Stimulated activated CD8-positive, alpha-beta memory T cell treated with anti-CD3 and anti-CD28 coated beads, Interleukin-4, amount 100 ng/mL, for 4 hours (primary cell): ENCODE measurements at places on chromosomes 7 and 10.

DNA sequence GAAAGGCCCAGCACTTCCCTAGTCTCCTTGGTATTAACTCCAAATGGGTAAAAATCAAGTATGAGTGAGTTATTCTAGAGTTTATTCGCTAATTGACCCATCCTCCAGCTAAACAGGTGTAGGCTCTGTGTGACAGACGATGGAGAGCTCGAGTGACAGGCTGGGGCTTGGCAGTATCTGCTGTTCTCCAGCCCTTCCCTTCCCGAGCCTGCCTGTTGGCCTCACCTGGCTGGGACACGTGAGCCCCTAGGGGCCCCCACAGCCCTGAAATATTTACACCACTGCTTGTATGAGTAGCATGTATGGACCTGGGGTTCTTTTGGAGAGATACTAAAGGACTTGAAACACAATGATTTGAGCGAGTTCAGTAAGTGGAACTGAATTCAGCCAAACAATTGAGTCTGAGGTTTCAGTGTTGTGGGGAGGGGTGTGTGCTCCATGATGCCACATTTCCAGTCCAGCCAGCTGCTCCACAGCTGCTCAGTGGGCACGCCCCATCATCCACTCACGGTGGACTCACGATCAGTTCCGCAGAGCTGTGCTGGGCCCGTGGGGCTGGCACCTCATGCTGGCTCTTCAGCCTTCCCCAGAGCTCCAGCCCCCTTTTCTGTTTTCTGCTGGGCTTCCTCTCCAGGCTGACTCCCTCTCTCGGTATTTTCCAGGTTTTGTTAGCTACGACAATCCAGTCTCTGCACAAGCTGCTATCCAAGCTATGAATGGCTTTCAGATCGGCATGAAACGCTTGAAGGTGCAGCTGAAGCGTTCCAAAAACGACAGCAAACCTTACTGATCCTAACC is 283.0 kb downstream of the USP6NL start:
- no peak for DNase-seq

GRCh38 chr7:55128693-55129394 is 110.0 kb downstream of the EGFR start:
- no peak for DNase-seq

DNA sequence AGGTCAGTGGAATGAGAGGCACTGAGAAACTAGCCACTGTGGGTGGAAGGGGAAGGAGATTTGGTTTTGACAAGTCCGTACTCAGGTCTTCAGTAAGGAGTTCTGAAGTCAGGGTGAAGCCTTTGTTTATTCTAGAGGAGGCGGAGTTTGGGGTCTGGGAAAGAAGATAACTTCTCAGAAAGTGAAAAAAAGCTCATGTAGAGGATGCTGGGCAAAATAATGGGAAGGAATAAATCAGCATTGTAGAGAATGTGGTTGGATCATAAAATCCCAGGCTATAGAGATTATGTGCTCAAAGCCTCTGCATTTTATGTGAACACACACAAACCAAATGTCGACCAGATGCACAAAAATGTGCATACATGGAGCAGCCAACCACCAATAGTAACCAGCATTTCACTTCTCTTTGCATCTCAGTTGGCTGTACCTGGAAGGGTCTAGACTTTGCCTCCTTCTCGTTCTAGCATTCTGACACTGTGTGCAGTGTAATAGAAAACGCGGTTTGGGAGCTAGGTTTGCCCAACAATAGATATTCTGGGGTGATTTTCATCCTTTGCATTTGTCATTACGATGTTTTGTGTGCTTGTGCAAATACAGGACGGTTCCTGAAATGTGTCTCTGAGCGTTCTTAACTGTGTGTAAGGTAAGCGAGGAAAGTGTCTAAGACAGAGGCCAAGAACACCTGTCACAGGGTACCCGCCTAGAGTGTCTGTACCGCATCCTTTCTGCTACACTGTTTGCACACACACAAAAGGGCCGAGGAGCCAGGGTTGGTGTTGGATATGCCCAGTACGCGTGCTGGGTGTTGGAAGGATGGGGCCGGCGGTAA is 603 bp upstream of the HECW1 start:
- no peak for DNase-seq

DNA sequence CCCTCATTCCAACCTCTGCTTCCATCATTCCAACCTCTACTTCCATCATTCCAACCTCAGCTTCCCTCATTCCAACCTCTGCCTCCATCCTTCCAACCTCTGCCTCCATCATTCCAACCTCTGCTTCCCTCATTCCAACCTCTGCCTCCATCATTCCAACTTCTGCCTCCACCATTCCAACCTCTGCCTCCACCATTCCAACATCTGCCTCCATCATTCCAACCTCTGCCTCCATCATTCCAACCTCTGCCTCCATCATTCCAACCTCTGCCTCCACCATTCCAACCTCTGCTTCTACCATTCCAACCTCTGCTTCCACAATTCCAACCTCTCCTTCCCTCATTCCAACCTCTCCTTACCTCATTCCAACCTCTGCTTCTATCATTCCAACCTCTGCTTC is 30.3 kb downstream of the CCDC71L start:
- DNase-seq: no peak

- DNase-seq: no peak
These were observed 645.0 kb upstream of the GALNT17 start for GRCh38 chr7:70486977-70487376.

- DNase-seq: no peak
These were observed 19.0 kb upstream of the MGMT start for GRCh38 chr10:129448086-129448485.

- no peak for DNase-seq
These were observed 214.7 kb downstream of the EMX2 start for GRCh38 chr10:117757086-117757720.

GRCh38 chr7:35522697-35523096 is 172.2 kb downstream of the HERPUD2 start:
- DNase-seq: no peak

DNA sequence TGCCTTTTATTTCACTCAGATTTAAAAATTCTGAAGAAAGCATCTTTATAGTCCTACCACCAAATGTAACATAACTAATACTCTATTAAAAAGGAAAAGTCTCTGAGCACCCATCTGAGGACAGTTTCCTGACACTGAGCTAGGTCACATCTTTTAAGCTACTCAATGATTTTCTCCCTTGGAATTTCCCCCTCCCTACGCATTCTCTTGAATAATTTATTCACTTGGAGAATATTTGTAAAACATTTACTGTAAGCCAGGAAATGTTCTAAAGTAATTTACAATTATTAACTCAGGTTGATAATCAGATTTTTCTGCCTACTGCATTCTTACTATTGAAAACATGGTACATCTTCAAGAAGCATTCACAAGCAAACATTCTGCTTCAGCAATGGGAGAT is 297.2 kb upstream of the VSTM2A start:
- DNase-seq: no peak

DNA sequence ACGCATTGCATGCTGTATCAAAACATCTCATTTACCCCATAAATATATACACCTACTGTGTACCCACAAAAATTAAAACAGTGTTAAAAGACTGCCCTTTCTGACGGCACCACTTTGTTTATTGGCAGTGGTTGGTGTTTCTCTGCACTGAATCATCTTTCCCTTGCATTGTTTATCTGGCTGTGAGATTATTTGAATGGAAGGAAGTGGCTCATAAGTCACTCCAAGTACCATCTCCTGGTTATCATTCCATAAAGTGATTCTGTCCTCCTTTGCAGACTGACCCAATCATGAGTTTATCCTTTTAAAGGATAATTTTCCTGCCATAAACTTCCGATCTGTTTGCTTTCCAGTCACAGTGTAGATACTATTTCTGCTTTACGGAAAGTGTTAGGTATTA is 183.8 kb downstream of the CAMK1D start:
- no peak for DNase-seq

DNA sequence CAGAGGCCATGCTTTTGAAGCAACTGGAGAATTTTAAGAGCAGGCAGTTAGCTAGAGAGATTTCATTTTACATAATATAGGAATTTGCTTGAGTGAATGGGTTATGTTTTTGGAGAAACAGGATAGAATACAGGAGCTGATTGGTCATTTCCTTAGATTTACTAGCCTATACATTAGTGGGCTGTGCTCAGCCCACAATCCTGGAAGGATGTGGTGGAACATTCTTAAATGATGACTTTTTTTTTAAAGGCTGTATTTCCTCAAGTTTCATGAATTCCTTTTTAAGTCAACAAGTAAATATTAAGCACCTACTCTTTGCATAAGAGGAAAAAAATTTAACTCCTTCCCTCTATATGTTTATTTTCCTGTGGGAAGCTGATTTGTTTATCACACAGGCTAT is 314.4 kb upstream of the BMPER start:
- DNase-seq: no peak

DNA sequence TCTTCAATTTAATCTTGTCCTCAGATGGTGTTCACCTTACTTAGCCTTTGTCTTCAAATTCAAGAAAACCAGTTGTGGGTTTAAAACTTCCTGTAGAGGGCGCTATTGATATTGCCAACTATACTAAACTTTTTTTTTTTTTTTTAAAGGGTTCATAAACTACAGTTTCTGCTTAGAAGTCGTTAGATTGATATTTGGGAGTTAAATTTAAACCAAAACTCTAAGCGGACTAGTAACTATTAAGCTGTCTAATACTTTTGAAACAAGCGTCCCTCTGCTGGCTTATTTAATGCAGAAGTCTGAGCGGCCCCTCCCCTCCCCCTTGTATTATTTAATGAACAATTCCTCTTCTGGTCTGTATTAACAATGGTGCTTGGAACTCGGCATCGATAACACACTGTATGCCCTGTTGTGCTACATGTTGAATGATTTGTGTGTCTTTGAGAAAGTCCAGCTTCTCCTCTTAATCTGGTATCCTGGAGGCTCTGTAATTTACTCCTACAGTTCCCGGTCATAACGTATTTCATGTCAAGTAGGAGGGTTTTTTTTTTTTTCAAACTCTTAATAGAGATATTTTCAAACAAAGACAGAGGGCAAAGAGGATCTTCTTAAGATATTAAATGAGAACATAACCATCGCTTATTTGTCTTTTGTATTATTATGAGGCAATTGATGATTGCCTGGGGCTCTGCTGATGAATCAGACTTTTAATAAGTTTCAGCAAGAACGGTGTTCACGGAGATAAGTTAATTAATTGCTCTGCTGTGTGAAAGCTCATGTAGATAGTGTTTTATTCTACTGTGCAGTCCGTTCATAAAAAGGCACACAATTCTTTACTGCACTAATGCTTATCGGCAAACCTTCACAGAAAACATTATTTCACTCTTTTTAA is 22.6 kb upstream of the CREB5 start:
- no peak for DNase-seq

GRCh38 chr10:13496931-13497330 is 31.9 kb downstream of the BEND7 start:
- no peak for DNase-seq

DNA sequence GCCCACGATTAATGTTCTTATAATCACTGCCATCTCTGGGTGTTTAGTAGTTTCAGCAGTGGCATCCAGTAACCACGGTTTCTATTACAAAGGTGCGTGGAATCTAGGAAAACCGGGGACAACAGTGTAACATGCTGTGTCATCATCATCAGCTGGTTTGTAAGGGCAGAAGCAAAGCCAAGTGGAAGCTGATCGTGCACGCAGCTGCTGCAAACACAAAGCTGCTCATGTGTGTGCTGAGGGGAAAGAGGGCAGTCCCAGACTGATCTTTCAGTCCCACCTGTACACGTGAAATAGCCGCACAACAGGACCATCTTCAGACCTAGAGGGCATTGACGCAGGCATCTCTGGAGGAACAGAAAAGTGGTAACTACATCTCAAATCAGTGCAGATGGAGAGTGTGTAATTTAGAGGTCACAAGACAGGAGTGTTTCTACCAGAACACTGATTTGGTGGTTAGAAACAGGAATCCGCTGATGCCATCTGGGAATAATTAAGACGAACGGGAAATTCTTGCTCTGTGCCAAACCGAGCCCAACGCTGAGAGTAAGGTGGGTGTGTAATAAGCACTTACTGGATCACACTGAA is 13.4 kb downstream of the ANKRD16 start:
- DNase-seq: no peak

DNA sequence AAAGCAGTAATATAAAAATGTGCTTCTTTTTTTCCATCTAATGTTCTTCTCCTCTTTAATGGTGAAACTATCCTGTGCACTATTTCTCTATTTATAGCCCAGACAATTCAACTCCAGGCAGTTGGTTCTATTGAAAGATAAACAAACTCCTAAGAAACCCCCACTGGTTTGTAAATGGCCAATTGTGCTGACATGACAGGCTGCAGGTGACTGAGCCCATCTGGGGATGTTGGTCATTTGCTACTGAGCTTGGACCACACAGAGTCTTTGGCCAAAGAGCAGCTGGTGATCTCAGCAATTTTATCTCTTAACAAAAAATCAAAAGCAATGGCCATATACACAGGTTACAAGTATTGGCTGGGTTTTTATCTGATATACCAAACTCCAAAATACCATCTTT is 631.8 kb upstream of the CELF2 start:
- no peak for DNase-seq

- DNase-seq: no peak
These were observed 45.1 kb upstream of the KCTD7 start for GRCh38 chr7:66583490-66584110.

DNA sequence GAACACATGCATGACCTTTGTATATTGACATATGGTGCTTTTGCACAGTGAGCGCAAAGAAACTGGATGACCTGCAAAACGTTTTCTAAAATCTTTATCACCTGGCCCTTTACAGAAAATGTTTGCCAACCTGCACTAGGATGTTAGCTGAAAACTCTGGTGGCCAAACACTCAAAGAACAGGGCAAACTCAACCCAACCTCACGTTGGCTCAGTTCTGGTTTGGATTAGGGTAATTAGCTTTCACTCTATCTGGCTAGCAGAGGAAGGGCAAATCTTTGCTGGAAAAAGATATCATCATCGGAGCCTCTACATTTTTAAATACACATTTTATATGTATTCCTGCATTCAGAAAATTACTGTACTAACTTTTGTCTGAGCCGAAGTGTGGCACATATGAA is 688.9 kb downstream of the PHTF2 start:
- no peak for DNase-seq

DNA sequence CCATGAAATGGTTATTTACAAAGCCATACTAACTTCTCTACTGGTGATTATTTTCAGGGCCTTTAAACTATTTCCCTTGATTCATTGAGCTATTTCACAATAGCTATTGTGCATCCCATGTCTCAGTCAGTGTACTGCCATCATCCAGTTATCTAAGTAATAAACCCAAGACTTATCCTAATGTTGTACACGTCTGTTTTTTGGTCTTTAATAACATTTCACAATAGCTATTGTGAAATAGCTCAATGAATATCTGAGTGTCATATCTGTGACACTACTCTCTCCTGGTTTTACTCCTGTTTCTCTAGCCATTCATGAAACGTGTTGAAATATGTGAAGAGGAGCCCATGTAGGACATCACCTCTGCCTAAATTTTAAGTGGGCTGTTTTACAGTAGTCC is 36.5 kb upstream of the TMEM140 start:
- DNase-seq: no peak
